ENCODE measurements at places on chromosomes 3 and 15. TPM values are rescaled to one million over a fixed set of nuclear protein-coding genes. Genes with fewer than 3 reads are reported as not detected.

Gene DNAH12
- 0.08 TPM for total RNA-seq

Gene TRH
- total RNA-seq: not detected

Gene ZPLD1
- total RNA-seq: not detected

Gene SCN11A
- total RNA-seq: 0.05 TPM

Gene CXCR6
- total RNA-seq: 0.22 TPM

Gene CSPG4
- 5.2 TPM for total RNA-seq

Gene C2CD4A
- not detected for total RNA-seq

Gene CCDC9B
- 155 TPM for total RNA-seq

Gene ITIH4
- 1.3 TPM for total RNA-seq

- no peak for DNase-seq
Measured at GRCh38 chr3:25520926-25521559, 93.0 kb downstream of the RARB start.

- DNase-seq: no peak
Measured at GRCh38 chr3:18238746-18239331, 186.3 kb downstream of the SATB1 start.

DNA sequence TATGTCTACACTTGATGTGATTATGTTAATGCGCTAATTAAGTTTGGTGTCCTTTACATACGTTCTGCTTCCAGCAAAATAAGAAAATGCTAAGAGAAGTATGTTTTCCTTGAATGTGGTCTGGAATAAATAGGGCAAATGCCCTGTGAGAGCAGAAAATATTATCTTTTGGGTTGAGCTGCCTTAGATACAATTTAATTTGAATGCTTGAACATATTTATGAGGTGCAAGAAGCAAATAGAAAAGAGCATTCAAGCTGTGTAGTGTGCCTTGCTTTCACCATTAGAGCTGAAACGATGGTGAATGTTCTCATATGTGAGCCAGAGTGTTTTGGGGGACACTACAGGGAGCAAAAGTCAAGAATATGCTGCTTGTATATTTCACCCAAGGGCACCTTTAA, 15.9 kb upstream of the ARNT2 start:
- no peak for DNase-seq

DNA sequence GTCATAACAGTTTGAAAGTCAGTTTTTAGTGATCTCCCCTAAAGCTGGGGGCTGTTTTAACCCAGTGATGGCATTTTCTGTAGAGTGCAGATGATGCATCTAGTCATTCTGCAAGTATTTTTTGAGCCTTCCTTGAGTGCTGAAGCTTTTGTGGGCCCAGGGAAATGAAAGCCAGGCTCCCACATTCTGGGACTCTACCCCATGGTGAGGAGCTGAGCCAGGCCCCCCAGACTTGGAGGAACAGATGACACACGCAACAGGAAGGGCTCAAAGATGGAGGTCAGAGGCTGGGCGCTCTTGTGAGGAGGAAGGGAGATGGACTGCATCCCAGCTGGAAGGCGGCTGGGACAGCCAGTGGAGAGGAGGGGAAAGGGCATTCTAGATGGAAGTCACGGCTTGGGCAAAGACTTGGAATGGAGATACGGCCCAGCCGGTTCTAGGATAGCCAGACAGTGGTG, 40.8 kb downstream of the MRAS start:
- DNase-seq: no peak

- no peak for DNase-seq
Measured at GRCh38 chr3:14554715-14555114, 14.6 kb upstream of the GRIP2 start.

- DNase-seq: no peak
Measured at GRCh38 chr3:62236016-62236415, 137.3 kb downstream of the FEZF2 start.

DNA sequence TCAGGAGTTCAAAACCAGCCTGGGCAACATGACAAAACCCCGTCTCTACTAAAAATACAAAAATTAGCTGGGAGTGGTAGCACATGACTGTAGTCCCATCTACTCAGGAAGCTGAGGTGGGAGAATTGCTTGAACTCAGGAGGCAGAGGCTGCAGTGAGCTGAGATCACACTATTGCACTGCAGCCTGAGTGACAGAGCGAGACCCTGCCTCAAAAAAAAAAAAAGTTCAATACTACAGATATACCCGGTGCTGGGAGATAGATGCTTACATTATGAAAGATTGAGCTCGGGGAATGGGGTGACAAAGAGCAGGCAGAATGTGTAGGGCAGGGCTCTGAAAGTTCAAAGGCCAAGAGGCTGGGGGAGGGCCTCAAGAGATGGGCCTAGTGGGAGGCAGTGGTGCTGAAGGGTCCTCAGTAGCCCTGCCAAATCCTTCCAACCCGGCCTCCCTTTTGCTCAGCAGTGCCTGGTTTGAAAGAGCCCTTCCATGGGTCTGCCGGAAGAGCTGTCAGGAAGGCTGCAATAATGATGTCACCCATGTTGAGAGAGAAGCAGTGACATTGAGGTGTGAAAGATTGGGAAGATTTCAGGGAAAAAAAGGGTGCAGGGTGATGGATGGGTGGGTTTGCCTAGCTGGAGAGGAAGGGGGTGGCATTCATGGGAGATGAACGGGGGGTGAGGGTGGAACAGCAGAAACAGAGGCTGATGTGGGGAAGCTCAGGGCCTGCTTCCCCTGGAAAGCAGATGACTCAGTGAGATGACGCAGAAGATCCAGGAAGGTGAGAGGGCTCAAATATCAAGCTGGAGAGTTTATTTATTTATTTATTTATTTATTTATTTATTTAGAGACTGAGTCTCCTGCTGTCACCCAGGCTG, 20.0 kb upstream of the IREB2 start:
- DNase-seq: no peak

- no peak for DNase-seq
Measured at GRCh38 chr3:184500344-184500923, 61.2 kb upstream of the EPHB3 start.

DNA sequence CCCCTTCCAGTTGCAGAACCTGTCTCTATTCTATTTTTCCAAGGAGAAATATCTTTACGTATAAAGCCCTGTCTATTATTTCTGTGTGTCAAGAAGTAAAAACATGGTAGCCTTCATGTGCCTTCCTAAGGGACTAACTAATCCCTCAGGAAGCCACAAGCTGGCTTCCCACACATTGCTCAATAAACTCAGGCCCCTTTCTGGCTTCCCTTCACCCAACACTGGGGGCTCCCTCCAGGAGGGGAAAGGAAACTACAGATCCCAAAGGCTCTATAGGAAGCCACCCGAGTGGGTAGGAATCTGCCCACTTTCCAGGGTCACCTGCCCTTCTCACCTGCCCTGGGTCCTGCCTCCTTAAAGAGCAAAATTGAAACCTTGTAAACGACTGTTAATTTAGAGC, 4.6 kb downstream of the TLE3 start:
- DNase-seq: no peak

GRCh38 chr3:40055361-40055760, 246.0 kb downstream of the MYRIP start:
- no peak for DNase-seq

GRCh38 chr15:66899555-66900350, 165.6 kb upstream of the SMAD3 start:
- no peak for DNase-seq

GRCh38 chr3:167146911-167147310, 233.2 kb downstream of the ZBBX start:
- DNase-seq: no peak
